ENCODE measurements at places on chromosomes 2 and 18.

GRCh38 chr2:45373534-45373933 is 237.5 kb downstream of the SRBD1 start:
- DNase-seq = no peak

DNA sequence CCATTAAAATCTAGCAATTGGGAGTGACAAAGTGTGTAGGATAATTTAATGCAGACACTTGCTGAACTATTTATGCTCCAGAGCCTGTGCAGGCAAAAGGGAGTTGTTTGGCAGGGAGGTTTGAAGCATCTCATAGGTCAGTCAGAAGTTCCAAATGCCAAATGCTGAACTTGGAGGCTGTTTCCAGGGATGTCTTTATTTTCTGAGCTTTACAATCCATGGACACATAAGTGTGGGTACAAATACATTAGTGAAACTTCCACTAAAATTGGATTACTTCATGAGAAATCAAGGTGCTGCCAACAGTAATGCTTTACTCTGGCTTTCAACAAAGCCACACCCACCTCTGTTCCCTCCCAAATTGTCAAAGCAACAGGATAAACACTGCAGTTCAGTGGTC is 422.1 kb upstream of the SETBP1 start:
- peak; percentile 73 for DNase-seq

DNA sequence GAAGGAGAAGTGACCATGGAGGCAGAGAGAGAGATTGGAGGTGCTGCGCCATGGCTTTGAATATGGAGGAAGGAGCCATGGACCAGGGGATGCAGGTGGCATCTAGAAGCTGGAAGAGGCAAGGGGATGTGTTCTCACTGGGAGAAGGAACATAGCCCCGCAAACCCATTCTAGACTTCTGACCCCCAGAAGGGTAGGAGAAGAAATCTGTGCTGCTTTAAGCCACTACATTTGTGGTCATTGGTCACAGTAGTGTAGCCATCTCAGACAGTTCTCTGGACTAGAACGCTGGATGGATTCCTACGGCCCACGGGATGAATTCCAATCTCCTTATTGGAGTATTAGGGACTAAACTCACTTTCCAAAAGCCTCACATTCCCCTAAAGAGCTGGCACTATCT is 67.8 kb downstream of the PTGR3 start:
- DNase-seq = no peak

GRCh38 chr2:32271063-32271462 is 6.4 kb upstream of the NLRC4 start:
- DNase-seq = no peak

DNA sequence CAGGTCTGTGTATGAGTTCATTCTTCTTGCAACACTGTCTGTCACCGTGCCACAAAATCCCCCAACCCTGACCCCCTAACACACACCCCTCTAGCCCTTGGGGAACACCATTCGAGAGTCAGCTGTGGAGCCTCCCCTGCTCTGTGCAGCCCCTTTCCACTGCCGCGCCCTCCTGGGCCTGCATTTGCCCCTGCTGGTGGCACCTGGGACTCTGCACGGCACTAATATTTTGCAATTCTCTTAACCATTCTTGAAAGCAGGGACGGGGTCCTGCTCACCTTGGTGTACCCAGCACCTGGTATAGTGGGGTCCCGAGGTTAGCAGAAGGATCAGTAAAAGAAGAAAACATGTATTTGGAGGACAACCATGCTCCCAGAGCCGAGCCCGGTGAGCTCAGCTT is 124.0 kb downstream of the HDAC4 start:
- no peak for DNase-seq

- DNase-seq = peak; percentile 77
Observed at GRCh38 chr2:216420367-216421101, 8.2 kb downstream of the SMARCAL1 start.

DNA sequence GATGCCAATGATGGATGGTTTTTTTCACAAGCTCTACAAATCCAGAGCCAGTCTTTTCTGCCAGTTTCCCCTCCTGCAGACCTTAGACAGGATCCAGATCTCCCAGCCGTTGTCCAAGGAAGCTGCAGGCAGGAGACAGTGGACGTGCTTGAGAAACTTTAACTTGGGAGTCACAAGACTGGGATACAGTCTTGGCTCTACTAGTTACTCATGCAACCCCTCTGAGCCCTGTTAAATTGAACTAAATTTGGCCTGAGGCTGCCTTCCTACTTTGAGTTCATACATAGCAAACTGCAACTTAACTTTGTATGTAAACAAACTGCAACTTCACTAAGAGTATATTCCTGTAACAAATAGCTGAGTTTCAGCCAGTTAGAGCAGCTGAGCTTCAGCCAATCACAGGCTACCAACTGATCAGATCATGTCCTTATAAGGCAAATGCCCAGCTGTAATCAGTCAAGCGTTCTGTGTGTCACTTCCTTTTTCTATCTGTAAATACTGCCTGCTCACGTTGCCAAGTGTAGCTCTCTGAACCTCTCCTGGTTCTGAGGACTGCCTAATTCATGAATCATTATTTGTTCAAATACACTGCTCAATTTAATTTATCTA is 140.9 kb downstream of the CAPN13 start:
- DNase-seq = peak; percentile 78

- DNase-seq = peak; percentile 76
Observed at GRCh38 chr18:55280503-55280902, 307.5 kb downstream of the TCF4 start.

All from muscle of leg (tissue), 16 donors.